ENCODE measurements at places on chromosomes 7 and 10. TPM values are rescaled to one million over a fixed set of nuclear protein-coding genes. Genes with fewer than 3 reads are reported as not detected.

Gene CCZ1B
- 44.4 TPM for total RNA-seq

Gene CHST15
- 7.9 TPM for total RNA-seq

Gene C10orf67
- total RNA-seq, result under 0.01 TPM

Gene RTKN2
- 0.51 TPM for total RNA-seq

Gene GET4
- 23.1 TPM for total RNA-seq

Gene CPA2
- total RNA-seq, result under 0.01 TPM

Gene TMEM209
- total RNA-seq, result 9.5 TPM

Gene PLPP4
- 0.26 TPM for total RNA-seq

Gene CREB5
- 3.1 TPM for total RNA-seq

Gene AGAP6
- 2.6 TPM for total RNA-seq
